ENCODE measurements at places on chromosomes 4 and X.

GRCh38 chr4:184384056-184384809, 90.1 kb downstream of the IRF2 start:
- DNase-seq, result no peak

GRCh38 chr4:140861359-140862176, 105.4 kb upstream of the TBC1D9 start:
- peak; percentile 34 for DNase-seq

- no peak for DNase-seq
Observed at GRCh38 chr4:73417973-73418372, 13.9 kb downstream of the ALB start.

- no peak for DNase-seq
Observed at GRCh38 chr4:77342170-77342810, 185.3 kb downstream of the CCNG2 start.

GRCh38 chr4:180169394-180169793, 2073.8 kb upstream of the TENM3 start:
- DNase-seq, result no peak

DNA sequence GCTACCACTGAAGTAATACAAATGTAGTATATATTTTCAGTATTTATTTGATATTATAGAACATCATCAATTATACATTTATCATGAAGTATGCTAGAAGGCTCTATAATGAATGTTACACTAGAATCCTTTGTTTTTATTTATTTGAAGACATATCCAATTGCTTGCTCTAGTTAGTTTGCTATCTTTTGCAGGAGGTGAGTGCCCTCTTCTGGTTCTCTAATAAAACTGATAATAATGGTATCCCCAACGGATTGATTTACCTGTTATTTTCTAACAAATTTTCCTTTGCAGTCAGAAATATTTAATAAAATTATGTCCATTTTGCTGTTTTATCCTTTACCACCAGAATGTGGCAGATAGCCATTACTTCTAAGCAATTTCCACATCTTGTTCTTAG, 274.3 kb upstream of the TACR3 start:
- DNase-seq, result no peak

DNA sequence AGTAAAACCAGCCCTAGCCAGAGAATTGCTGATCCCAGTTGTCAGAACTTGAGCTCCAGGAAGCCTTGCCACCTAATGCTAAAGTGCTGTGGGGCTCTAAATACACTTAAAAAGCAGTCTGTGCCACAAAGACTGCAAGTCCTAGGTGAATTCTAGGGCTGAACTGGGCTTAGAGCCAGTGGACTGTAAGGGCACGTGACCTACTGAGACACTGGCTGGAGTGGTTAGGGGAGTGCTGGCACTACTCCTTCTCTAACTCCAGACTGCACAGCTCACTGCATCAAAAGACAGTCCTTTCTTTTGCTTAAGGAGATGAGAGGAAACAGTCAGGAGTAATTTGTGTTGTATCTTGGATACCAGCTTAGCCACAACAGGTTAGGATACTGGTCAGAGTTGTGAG, 1240.2 kb downstream of the FAM133A start:
- no peak for DNase-seq

- no peak for DNase-seq
Observed at GRCh38 chr4:34221986-34222385, 2022.3 kb downstream of the ARAP2 start.

GRCh38 chrX:38304010-38304409, 23.3 kb downstream of the RPGR start:
- DNase-seq, result no peak

GRCh38 chrX:132592880-132593279, 104.0 kb upstream of the MBNL3 start:
- DNase-seq, result no peak

DNA sequence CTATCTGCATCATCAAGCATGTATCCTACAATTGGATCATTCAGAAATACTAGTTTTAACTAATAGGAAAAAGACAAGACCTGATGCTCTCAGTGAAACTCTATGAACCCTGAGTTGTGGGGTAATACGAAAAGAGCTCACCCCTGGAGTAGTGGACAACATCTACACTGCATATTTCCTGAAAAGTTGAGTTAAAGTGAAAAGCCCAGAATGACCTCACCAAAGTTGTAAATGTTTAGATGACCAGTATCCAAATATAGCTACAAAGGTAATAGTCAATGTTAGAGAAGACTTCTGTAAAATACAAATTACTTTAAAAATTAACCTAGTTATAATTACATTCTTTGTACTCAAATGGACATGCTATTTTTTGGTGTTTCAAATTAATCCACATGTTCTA, 52.8 kb upstream of the SRPX start:
- no peak for DNase-seq

- DNase-seq, result no peak
Observed at GRCh38 chrX:48531358-48531959, 8.1 kb upstream of the TBC1D25 start.

- DNase-seq, result no peak
Observed at GRCh38 chrX:118571836-118572235, 76.2 kb downstream of the DOCK11 start.

DNA sequence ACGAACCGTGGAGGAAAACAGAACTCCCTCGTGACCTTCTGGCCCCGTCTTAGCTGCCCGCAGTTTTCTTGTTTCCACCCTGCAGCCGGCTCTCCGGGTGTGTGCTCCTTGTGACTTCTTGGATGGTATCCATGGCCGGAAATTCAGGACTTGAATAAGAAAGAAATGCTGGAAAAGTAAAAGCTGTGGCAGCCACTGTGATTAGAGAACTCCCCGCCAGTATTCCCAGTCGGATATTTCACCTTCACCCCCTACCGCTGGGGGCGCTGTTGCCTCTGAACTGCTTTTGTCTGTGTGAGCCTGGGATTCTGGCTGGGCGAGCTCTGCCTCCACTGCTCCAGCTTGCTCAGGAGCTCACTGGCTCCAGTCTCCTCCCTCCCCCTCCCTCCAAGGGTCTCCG, 41.5 kb upstream of the CYP4V2 start:
- DNase-seq, result no peak

GRCh38 chr4:68021185-68021584, 57.9 kb upstream of the TMPRSS11A start:
- no peak for DNase-seq

DNA sequence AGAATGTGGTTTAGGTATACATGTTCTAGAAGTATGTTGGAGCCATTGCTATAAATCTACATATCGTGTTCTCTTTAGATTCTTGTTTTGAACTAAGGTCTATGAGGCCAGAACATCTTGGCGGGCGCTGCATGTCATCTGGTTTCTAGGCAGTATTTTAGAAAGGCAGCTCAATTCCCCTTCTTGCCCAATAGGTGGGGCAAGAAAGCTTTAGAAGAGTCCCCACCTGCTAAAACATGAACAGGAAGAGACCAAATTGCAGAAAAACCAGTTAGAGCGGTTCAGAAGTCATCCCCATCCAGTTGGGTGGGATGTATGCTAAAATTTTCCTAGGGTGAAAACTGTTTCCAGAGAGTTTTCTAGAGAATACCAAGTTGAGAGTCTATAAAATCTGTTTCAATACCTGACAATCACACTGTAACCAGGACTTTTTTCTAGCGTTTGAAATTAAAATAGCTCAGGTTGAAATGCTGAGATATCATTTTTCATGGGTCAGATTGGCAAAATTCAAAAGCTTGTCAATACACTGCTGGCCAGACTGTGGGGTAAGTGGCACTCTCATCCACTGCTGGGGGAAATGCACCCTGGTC, 17.5 kb upstream of the SH3KBP1 start:
- DNase-seq, result peak; percentile 31

DNA sequence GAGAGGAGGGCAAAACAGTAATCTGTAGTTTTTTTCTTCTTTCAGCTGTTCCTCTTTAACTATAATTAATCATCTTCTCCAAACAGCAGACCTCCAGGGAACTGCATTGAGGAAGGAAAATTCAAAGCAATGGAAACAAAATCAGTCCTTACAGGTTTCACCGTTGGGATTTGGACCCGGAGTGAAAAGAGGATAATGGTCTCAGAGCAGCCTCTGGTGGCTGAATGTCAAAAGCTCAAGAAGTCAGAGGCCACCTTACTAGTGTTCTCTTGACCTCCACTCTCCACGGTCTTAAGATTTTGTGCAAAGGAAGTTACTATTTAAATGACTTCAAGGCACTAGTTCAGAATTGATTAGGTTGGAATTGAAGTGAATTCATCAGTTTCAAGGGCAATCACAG, 16.0 kb upstream of the MID1 start:
- no peak for DNase-seq

GRCh38 chrX:13276991-13277390, 42.9 kb downstream of the ATXN3L start:
- DNase-seq, result no peak

- DNase-seq, result no peak
Observed at GRCh38 chrX:40968180-40968579, 117.1 kb upstream of the USP9X start.

DNA sequence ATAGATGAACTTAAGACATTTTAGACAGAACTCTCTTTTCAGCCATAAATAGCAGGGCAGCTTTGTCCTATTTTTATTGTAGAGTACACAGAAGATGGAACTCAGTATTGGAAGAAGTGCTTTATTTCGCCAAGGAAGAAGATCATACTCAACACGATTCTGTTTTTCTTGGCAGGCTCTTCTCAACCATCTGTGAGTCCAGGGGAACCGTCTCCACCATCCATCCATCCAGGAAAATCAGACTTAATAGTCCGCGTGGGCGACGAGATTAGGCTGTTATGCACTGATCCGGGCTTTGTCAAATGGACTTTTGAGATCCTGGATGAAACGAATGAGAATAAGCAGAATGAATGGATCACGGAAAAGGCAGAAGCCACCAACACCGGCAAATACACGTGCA, 37.6 kb downstream of the KIT start:
- no peak for DNase-seq

DNA sequence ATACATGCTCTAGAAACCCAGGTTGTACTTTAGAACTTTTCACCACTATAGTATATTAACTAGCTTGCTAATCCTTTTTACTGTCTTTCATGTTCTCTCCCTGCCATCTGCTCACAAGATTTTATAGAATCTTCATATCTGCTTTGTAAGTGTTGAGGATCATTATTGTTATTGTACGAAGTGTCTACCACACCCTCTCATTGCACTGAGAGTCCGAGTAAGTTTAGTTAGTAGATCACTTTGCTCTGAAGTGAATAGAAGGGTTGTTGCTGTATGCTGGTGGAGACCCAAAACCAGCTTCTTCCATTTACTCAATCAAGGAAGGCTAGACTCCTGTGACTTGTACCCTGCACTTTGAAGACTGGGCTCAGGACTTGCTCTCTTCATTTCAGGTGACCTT, 17.1 kb downstream of the GAB1 start:
- no peak for DNase-seq

DNA sequence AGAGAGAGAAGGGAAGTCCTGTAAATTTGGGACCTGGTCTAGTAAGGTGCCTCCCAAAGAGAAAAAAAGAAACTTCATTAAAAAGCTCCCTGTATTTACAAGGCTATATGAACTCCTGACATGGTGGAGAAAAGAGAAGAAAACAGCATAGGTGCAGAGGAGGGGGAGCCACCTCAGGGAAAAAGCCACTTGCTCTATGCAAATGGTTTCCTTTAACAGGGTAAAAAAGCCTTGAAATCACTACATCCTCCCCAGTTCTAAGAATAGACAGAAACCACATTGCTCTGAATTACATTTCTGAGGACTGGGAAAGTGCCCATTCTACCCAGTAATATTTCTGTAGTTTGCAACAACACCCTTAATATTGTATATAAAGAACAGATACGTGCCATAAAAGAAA, 165.5 kb downstream of the KLF8 start:
- no peak for DNase-seq

DNA sequence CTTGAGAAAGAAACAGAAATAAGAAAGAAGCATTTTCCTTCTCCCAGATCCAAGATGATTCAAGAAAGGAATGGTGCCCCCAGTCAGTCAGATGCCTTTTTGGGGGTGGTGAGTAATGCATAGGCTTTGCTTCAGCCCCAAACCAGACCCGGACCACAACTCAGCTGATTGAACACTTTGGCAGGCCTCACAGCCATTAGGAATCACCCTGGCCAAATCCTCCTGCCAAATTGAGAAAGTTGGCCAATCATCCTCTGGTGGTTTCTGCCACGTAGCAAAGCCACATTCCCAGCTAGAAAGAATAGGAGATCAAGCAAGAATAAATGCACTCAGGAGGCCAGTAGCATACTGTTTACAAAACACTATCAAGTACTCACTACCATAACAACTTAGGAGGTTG, 33.7 kb downstream of the FRMD7 start:
- DNase-seq, result no peak

DNA sequence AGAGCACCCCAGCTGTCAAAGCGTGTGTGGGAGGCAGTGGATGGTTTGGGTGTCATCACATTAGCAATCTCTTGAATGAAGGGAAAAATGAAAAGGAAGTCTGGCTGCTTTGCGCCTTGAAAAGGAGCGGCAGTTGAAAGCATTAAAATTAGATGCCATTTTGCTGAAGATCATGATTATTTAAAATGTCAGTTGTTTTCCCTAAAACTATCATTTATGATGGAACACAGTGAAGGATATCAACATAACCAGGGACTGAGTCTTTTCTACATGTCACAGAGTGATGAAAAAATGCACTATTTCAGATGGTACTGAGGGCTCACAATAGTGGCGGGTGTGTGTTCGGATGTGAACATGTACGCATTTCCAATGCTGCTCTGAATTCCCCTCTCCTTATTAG, 450.2 kb upstream of the CPEB2 start:
- no peak for DNase-seq

DNA sequence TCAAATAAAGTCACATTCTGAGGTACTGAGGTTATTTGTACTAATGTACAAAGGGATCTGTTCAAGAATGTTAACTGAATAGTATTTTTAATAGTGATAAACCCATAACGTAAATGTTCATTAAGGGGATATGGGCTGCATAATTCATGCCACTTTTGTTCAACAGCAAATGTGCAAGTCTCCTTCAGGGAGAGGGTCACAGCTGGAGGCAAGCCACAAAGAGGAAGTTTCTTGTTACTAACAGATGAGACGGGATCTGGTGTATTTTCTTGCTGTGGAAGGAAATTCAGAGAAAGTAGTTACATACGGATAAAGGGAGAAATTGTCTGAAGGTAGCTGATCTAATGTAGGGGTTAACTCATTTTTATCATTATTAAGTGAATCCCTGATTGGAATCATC, 10.0 kb downstream of the ZFP42 start:
- no peak for DNase-seq

GRCh38 chr4:106495476-106495875, 126.9 kb upstream of the GIMD1 start:
- no peak for DNase-seq

DNA sequence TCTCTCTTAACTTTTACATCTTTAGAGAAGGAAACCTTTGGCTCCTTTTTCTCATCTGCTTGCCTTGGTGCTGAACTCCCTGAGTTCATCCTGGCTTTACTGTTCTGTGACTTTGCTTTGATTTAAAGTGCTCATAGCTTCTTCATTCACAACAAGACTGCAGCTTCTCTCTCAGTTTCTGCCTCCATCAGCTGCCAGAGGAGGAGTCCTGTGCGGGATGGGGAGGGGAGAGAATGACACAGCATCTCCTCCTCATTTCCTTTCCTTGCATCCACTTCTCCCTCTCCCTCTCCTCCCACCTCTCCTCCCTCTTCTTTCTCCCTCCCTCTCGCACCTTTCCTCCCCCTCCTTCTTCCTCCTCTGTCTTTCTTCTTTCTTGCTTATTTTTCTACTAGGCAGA, 42.0 kb downstream of the CBLL2 start:
- DNase-seq, result no peak

- no peak for DNase-seq
Observed at GRCh38 chr4:114217150-114217817, 237.8 kb upstream of the ARSJ start.

- no peak for DNase-seq
Observed at GRCh38 chr4:86755388-86755787, 93.8 kb downstream of the SLC10A6 start.

GRCh38 chr4:153486281-153487151, 20.4 kb downstream of the TMEM131L start:
- DNase-seq, result no peak
